ENCODE measurements at places on chromosomes 2 and 18. TPM values are rescaled to one million over a fixed set of nuclear protein-coding genes. Genes with fewer than 3 reads are reported as not detected.

TUBA4B gene
- not detected for total RNA-seq

PPP4R1 gene
- 47.5 TPM for total RNA-seq

ANKRD23 gene
- total RNA-seq: 3.9 TPM

WDR35 gene
- 12.2 TPM for total RNA-seq

LHCGR gene
- not detected for total RNA-seq

SP5 gene
- total RNA-seq: not detected

IL36B gene
- not detected for total RNA-seq

FSHR gene
- total RNA-seq: not detected

HOXD4 gene
- total RNA-seq: not detected

UBXN2A gene
- total RNA-seq: 12.8 TPM

GRHL1 gene
- total RNA-seq: 0.38 TPM

PLEK gene
- 19.9 TPM for total RNA-seq

TMEM18 gene
- total RNA-seq: 26.9 TPM

CXCR1 gene
- not detected for total RNA-seq
